ENCODE measurements at places on chromosomes 16 and 17. TPM values are rescaled to one million over a fixed set of nuclear protein-coding genes. Genes with fewer than 3 reads are reported as not detected.

Gene STX8
- 57.4 TPM for total RNA-seq

DNA sequence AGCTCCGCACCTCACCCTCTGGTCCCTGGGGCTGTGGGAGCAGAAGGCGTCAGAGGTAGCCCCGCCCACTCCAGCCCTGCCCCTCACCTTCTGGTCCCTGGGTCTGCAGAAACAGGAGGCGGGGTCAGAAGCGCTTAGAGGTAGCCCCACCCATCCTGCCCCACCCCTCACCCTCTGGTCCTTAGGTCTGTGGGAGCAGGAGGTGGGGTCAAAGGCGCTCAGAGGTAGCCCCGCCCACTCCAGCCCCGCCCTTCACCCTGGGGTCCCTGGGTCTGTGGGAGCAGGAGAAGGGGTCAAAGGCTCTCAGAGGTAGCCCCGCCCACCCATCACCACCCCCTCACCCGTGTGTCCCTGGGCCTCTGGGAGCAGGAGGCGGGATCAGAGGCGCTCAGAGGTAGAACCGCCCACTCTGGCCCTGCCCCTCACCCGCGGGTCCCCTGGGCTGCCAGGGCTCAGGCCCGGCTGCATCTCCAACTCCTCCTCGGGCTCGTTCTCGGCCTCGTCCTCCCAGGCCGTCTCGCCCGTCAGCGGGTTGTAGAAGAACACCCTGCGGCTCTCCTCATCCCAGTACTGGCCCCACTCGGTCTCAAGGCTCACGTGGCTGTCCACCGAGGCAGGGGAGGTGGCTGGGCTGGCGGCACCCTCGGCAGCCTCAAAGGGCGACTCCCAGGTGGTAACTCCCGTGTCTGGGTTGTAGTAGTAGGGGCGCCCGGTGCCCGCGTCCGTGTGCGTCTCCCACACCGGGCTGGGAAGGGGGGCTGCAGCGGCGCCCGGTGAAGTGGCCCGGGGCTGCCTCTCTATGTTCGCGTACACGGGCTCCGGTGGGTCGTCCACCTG is 27.2 kb downstream of the ARHGAP27 start:
- H3K27me3 ChIP-seq = no peaks in the 10 kb centered on the region
- DNase-seq = no peak
- no peaks in the 10 kb centered on the region for H3K4me1 ChIP-seq
- H3K27ac ChIP-seq = no peak overlapping the region

DNA sequence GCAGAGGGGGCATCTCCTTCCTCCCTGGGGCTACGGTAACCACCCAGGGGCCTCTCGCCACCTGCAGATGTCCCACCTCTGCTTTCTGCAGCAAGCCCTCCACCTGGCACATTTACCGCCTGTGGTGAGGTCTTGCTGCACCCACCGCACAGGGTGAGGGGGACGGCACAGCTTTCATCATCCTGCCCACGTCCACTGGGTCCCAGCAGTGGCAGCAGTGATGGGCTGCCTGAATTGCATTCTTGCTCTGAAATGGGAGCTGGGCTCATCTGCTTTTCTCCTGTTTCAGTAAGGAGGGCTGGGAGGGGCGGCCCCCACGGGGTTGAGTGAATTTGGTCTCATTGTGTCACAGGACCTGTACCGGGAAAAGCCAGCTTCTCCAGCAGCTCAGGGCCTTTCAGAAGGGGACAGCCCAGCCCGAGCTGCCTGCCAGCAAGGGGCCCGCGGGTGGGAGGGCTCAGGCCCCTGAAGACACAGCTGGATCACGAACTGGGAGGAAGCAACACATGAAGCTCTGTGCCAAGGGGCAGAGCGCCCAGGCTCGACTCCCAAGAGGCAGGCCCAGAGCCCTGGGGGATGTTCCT is 12.7 kb downstream of the DNAAF8 start:
- H3K27me3 ChIP-seq = no peaks in the 10 kb centered on the region
- no peak overlapping the region for H3K27ac ChIP-seq
- H3K4me3 ChIP-seq = no peak overlapping the region
- no peaks in the 10 kb centered on the region for H3K4me1 ChIP-seq
- DNase-seq = no peak

DNA sequence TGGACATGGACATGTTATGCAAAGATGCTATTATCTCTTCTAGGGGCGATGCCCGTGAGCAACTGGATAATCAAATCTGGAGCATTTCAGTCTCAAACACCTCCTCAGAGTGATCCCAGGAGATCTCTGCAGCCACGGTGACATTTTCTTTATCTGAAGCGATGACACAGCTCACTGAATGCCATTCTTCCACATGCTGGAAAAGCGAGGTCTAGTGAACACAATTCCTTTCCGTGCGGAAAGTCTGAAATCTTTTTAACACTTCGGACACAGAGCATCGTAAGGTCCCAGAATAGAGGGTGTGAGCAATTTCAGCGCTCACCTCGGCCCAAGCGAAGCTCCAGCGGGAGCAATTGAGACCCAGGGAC is 531 bp upstream of the HASPIN start:
- peaks cover 11% of the 10 kb centered on the region for H3K36me3 ChIP-seq
- peaks cover 26% of the 10 kb centered on the region for H3K4me1 ChIP-seq
- no peak for DNase-seq
- H3K27ac ChIP-seq = peak overlapping the region; percentile 22
- peak overlapping the region; percentile 93 for H3K4me3 ChIP-seq
